Activated naive CD4-positive, alpha-beta T cell (primary cell): ENCODE measurements at places on chromosomes 11 and 22.

GRCh38 chr11:65861165-65861505, 902 bp downstream of the MUS81 start:
- no peak for DNase-seq

- DNase-seq: no peak
Measured at GRCh38 chr22:25027959-25028840, 75.7 kb downstream of the KIAA1671 start.

DNA sequence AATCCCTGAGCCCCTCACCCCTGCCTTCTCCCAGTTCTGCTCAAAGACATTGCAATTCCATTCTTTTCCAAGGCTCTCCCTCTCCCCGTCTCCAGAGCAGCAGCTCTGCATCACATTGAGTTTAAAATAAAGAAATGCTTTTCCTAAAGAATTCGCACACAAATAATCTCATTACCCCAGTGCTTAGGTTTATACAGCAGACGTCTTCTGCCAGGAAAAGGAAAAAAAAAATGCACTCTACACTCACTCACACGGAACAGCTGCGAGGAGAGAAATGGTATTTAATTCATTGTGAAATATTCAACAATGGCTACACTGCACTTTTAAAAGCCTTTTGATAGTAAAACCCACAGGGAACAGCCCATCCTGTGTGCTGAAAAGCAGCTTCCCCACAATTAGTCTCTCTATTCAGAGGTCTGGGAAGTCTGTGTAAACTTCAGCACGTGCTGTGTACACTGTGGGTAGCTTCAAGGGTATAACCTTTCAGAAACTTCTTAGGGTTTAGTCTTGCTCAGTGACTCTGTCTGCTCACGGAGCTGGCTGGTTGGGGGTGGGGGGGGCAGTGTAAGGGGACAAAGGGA, 42.8 kb downstream of the ETS1 start:
- no peak for DNase-seq

- no peak for DNase-seq
Measured at GRCh38 chr11:75896843-75897419, 81.9 kb downstream of the UVRAG start.

- no peak for DNase-seq
Measured at GRCh38 chr11:73286240-73286810, 14.2 kb downstream of the P2RY6 start.

GRCh38 chr22:37502342-37503182, 16.4 kb upstream of the MFNG start:
- DNase-seq: no peak

GRCh38 chr11:15697437-15698236, 582.9 kb downstream of the INSC start:
- no peak for DNase-seq

DNA sequence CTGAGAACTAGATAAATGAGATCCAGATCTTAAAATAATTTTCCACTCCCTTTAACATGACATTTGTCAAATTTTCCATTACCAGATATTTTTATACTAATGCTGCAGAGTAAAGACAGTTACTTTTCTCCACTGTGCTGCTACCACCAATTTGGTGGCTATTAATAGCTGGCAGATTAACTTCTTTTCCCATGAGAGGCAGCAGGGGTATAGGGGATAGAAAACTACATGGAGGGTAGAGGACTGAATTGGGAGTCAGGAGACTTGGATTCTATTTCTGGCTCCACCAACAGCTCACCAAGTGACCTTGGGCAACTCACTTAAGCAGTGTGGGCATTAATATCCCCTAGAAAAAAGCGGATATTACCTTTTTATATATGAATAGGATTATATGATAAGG, 69.2 kb downstream of the KIF18A start:
- no peak for DNase-seq

- DNase-seq: no peak
Measured at GRCh38 chr11:131841028-131841427, 470.6 kb downstream of the NTM start.

DNA sequence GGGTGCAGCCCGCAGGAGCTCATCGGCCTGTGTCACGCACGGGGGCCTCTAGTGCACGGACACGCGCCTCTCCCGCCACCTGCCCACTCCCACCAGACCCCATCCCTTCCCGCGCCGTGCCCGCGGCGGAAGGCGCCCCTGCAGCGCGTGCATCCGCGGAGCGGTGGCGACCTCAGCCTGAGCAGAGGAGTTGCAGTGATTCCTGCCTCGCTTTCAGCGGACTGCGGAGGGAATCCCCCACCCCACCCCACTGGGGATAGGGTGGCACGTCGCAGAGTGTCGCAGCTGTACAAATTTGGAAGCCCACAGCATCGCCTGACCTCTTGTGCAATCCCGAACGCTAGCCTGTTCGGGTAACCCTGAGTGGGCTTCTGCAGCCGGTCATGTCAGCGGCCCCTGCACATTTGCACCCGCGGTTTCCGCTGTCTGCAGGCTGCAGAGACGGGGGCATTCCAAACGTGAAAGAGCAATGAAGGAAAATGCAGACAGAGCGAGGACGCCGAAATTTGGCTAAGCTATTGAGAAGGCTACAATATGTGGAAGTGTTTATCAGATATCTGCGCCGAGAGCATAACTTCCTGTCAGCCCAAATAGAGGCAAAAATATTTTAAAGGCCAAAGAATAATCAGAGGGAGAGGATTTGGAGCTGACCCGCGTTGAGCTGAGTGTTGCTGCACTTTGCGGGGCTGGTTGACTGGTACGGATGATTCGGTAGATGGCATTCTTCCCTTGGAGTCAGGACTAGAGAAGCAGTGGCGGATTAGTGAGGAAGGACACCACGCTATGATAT, 617 bp upstream of the ARHGAP20 start:
- no peak for DNase-seq

DNA sequence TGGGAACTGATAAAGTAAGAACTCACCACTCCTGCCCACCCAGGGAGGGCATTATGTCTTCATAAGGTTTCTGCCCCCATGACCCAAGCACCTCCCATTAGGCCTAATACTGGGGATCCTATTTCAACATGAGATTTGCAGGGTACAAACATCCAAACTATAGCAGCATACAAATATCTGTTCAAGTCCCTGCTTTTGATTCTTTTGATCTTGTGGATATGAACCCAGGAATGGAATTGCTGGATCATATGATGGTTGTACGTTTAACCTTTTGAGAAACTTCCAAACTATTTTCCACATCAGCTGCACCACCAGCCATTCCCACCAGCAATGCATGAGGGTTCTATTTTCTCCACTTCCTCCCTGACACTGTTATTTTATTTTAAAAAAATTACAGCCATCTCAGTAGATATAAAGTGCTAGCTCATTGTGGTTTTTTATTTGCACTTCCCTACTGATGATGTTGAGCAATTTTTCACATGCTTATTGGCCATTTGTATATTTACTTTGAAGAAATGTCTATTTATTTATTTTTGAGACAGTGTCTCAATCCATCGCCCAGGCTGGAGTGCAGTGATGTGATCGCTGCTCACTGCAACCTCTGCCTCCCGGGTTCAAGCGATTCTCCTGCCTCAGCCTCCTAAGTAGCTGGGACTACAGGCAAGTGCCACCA, 7.1 kb upstream of the ATG16L2 start:
- DNase-seq: no peak

GRCh38 chr11:114087025-114087424, 27.5 kb downstream of the ZBTB16 start:
- no peak for DNase-seq

DNA sequence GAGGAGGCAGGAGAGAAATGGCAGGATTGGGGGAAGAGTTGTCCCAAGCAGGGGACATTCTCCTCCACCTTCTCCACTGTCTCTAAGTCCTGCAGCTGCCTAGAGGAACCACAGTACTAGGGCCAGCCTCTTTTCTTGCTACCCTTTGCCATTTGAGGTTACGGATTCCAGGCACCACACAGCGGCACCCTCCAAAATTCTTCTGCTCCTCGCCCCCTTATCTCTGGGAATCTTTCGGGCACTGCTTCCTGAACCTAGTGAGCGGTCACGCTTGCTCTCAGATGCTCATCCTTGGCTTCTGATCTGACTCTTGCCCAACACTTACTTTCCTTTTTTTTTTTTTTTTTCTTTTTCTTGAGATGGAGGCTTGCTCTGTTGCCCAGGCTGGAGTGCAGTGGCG, 26.6 kb upstream of the XBP1 start:
- DNase-seq: no peak

DNA sequence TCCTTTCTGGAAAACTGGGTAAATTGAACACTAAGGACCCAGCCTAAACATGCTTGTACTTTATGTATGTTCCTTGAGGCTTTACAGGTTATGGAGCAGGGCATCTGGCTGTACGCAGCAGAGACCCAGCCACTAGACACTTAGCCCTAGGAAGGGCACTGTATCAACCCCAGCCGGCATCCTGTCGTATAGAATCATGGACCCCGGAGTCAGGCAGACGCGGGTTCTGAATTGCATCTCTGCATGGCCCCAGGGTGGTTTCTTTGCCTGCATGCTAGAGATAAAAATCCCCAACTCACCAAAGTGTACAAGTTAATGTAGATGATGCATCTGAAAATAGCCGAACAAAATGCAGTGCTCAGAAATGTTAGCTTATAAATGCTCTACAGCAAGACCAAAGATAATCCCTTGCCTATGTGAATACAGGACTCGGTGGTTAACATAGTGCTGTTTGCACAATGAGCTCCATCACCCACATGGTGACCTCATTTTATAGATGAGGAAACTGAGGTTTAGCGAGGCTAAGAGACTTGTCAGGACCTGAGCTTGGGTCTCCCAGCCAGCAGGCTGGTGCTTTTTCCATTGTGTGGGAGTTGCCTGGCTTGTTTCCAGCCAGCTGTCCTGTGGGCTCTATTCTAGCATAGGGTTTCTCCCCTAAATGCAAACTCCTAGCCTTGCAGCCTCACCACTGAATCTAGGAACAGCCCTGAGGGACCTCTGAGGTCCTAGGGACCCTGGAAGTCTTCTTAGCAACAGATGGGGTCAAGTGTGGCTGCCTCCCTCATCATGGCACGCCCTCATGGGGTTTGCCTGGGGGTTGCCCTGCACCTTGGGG, 7.3 kb downstream of the CD6 start:
- DNase-seq: no peak

GRCh38 chr22:27993201-27993635, 74.2 kb upstream of the PITPNB start:
- DNase-seq: no peak

GRCh38 chr11:116515664-116516184, 257.1 kb downstream of the BUD13 start:
- no peak for DNase-seq

- no peak for DNase-seq
Measured at GRCh38 chr11:42631220-42631843, 680.5 kb upstream of the API5 start.

DNA sequence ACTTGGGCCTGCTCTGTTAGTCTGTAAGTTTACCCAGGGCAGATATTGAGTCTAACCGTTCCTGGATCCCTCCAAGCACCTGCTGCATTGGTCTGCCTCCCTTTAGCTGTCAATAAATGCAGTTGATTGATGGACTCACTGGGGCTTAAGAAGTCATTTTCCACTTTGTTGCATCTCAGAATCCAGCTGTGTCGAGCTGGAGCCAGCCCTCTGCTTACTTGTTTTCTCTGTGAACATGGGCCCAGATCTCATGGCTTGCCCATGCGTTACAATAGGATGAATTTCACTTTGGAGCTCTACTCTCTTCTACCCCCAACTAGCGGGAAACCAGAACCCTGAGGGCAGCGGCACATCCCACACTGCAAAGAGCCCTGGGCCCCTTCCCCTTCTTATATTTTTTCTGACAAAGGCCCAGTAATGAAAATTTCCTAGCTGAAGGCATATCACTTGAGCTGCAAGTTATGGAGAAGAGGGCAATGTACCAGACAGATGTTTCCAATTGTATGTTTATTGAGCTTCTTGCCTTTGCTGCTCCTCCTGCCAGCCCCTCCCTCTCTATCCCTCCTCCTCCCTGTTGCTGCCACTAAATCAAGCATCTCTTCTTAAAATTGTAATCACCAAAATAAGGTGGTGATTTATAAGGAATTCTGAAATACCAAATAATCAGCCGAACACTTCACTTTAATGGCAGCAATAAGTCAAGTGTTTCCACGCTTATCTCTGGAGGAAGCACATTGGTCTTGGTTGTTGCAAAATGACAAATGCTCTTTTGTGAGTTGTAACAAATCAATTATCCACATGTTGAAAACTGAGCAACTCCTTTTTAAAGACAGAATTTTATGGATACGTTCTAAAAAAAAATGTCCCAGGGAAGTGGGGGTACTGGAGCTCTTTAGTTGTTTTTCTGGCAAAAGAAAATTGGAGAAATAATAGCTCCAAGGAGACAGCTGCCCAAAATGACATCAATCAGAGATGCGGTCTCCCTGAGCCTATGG, 212.3 kb upstream of the ZBED5 start:
- DNase-seq: no peak

DNA sequence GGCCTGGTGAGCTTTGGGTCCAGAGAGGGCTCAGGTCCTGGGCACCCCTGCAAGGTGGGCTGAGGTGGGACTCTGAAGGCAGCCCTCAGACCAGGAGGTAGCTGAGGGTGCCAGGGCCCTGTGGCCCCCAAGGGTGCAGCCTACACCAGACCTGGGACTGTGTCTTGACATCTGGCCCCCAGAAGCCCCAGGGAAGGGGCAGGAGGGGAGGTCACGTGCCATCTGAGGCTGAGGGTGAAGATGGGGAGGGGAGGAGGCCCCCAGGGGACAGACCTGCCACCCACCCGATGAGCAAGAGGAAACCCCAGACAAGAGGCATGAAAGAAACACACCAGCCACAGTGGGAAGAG, 520.2 kb downstream of the BRD1 start:
- no peak for DNase-seq

GRCh38 chr22:46525389-46526243, 11.8 kb downstream of the CELSR1 start:
- DNase-seq: no peak

DNA sequence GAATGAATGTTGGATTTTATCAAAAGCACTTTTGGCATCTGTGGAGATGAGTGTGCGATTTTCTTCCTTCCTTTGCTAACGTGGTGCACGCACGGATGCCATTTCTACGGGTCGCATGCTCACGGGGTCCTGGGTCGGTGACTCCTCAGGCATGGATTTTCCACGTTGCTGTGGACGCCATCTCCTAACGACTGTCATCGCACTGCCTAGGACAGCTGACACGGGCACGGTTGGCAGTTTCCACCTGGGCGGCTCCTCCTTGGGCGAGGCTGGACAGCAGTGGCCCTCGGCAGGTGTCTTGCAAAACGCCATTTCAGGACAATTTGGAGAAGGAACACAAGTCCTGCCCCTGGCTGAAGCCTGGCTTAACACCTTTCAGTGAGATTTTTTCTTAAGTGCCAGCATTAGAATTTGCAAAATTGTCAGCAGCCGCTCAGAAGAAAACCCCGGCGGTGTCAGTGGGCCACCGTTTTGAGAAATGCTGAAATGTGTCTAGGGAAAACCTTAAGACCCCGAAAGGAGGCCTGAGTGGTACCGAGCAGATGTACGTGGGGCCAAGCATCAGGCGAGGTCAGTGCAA, 34.7 kb upstream of the TOLLIP start:
- DNase-seq: no peak
